ENCODE measurements at places on chromosomes 5 and 9.

DNA sequence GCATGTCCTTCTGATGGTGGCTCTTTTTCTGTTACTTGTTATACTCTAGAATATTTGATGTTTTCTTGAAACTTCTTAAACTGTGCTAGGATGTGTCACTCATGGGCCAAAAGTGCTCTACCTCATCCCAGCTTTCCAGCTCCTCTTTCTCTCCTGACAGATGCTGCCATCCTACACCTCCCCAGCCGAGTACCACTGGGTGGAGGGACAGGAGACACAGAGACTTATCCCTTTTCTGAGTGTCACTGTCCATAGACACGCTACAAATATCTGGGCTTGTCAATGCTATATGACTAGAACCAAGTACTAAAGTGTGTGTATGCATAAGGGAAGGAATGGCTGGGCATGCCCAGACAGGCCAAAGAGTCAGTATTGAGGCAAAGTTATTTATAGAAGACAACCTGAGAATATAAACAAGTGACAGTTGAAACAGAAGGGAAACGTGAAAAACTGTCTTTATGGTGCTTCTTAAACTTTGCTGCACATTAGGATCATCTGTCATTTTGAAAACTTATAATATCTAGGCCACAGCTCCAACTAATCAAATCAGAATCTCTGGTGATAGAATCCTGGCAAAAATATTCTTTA is 188.0 kb downstream of the CARTPT start:
- no peak for DNase-seq

DNA sequence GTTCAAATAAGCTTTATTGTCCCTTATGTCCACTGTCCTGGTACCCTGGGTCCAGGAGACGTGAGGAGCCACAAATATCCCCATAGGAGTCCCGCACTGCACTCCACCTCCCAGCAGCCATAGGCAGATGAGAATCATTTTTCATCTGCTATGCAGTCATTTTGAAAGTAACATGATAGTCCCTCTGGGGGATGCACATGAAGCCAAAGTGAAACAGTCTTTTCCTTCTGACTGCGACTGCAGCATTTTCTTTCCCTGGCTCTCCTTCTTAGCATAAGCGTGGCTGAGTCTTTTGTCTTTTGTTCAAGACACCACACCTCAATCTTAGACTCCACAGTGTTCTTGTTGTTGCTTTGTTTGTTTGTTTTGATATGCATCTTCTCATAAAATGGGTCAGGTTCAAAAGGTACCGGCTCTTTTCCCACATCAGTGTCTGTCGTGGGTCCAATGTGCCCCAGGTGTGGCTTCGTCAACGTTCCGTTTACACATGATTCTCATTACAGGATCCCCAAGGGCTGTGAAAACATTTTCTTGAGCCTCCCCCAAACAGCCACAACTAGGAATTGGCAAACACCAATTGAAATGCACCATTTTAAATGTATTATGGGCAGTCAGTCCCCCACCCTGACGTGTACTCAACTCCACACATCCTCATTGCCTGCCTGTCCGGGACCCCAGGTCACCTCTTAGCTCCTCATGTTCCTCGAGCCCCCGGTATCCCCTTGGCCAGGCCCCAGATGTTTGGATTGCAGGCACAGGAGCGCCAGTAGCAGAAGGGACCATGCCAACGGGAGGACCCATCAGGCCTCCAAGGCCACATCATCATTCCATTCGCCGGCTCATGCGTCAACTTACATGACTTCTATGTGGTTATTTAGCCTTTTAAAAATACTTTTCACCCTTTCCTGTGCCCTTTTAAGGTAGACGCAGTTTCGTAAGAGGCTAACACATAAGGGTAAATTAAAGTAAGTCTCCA is 237.8 kb upstream of the DAPK1 start:
- no peak for DNase-seq

DNA sequence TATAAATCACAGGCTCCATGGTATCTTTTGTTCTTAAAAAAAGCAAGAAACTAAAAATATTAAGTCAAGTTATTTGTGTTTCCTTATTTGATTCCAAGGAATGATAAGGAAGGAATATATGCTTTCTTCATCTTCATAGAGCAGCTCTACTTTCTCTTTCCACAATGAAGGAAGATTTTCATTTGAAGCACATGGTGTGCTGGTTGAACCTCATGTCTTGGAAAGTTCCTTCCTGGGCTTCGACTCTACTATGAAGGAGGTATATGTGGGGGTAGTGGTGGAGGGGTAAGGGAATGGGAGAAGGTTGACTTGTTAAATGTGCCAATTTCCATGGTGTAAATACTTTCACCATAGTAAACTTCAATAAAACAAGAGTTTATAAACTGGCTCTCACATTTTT is 698.0 kb downstream of the CETN3 start:
- no peak for DNase-seq

- DNase-seq: no peak
Observed at GRCh38 chr9:121498487-121499176, 1.0 kb downstream of the GGTA1 start.

DNA sequence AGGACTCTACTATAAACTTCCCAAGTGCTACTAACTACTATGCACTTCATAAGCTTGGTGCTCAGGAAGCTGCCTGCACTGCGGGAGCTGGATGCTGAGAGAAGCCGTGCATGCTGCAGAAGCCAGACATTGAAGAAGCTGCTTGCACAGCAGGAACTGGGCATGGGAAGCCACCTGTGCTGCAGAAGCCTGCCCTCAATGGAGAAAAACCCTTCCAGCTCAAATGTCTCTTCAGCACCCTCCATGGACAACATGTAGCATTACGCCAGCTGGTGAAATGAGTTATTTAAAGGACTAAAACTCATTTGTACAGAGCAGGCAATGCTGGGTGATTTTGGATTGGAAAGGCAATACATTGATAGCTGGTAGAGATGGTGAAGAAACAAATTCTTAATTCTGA is 247.2 kb downstream of the KIF4B start:
- no peak for DNase-seq

- DNase-seq: no peak
Observed at GRCh38 chr5:21701317-21701716, 1151.8 kb downstream of the CDH12 start.

DNA sequence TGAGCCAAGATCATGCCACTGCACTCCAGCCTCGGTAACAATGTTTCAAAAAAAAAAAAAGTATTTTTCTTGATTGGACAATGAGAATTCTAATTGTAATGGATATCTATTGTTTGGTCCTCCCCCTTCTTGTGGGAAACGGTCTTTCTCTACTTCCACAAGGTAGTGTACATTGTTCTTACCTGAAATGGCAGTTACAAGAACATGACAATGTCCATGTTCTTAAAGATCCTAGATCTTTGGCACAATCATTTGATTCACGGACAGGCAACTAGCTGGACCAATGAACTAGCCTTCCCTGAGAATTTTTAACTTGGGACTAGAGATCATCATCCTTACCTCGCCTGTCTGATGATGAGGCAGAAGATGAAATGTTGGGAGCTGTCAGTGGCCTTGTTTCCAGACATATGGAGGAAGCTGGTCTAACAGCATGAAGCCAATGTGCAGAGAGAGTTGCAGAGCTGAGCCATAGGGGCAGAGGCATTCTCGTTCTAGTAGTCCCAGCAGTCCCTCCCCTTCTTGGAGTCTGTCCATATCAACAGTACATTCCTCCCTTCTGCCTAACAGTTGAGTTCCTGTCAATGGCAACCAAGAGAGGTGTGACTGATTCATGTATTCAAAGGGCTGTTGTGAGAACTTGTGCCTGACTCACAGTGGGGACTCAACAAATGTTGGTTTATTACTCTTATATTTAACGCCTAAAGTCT is 2.1 kb upstream of the MARCHF6 start:
- no peak for DNase-seq

DNA sequence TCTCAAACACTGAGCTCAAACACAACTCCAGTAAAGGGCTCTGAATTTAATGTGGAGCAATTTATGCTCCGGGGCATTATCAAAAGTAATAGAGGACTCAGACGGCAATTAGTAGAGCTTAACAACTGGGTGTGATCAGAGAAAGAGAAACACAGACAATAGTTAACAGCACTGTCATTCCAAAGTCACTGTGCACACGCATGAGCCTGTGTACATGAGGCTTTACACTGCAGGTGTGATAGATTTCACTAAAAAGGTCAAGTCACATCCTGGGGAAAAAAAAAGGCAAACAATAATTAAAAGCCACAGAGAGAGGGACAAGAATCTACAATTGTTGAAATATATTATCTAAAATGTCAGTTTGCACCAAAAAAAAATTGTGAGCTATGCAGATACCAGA is 956.5 kb downstream of the CDH18 start:
- no peak for DNase-seq

Measured in activated CD8-positive, alpha-beta memory T cell treated with anti-CD3 and anti-CD28 coated beads for 1 hour (primary cell).